ENCODE measurements at places on chromosomes 1 and 21.

- no peak for DNase-seq
Measured at GRCh38 chr1:30610917-30611316, 112.5 kb downstream of the MATN1 start.

DNA sequence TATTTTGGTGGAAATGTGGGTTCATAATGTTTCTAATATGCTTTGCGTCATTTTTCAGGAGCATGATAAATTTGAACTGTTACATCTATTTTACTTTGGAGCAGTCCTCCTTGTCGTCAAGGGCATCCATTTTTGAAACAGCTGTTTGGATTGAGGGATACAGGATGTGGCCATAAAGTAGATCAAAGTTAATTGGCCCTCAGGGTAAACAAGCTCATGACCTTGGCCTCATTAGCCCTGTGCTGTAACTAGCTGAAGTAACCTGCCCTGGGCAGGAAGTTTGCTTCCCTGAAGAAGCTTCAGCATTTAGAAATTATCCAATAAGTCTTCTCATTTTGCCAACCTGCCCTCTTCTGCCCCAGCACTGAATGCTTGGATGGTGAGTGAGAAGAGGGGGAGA lies 24.8 kb upstream of the RGL1 start:
- DNase-seq: peak; percentile 92

DNA sequence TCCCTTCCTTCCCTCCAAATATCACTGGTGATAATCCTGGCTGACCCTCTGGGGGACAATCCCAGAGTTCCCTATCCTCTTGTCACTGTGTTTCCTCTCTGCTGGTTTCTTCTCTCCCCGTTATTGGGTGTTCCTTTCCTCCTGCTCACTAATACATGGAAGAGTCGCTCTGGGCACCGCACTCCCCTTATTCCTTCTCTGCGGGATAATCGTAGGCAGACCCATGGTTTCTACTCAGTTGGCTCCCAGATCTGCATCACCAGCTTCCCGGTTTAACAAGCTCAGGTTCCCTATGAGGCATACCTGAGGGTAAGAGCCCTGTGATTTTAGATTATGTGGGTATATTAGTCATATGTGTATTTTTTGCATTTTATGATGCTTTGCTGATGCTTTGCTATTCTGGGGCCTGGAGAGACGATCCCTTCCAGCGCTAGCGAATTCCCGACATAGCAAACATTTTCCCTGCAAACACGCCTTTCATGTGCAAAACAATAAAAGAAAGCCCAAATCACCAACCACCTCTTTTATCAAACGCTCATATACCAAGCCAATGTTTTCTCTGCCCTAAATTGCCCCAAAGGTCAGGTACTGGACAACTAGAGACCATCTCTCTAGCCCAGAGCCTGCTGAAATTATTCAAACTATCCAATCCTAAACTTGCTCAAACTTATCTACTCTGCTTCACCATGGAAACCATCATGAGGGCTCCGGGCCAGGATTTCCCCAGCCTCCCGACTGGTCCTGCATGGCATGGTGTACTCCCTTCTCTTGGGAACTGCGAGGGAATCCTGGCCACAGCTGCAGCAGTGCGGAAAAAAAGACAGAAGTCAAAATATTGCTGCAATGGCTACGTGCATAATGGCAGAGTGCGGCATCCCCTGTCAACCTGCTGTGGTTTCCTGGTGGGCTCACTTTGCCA lies 84.2 kb downstream of the PCP4 start:
- DNase-seq: no peak

DNA sequence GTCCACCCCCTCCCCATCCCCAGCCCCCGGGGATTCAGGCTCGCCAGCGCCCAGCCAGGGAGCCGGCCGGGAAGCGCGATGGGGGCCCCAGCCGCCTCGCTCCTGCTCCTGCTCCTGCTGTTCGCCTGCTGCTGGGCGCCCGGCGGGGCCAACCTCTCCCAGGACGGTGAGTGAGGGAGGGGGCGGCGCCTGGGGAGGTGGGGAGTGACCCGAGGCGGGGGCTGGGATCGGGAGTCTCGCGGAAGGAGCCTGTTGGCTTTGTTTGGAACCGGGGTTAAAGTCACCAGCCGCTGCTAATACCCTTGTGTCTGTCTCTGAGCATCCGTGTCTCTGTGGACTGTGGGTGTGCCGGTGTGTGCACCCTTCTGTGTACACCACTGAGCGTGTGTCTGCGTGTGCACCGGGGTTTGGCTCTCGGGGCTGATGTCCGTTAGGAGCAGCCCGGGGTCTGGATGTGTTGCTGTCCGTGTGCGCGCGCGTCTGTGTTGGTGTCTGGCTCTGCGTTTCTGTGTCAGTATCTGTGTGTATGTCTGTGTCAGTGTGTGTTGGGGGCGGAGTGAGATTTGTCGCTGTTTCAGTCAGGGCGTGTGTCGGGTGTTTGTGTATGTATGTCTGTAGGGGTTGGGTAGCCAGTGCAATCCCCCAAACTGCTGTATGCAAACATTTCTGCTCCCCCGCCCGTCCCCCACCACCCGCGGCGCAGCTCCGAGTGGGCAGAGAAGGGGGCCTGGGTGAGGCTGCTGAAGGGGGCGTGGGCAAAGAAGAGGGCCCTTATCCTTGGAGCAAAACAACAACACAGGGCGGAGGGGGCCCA lies 480 bp downstream of the CADM3 start:
- DNase-seq: peak; percentile 28

- no peak for DNase-seq
Measured at GRCh38 chr1:38451541-38451993, 405.0 kb upstream of the POU3F1 start.

GRCh38 chr1:53077599-53077965 lies 15.6 kb downstream of the PODN start:
- no peak for DNase-seq

DNA sequence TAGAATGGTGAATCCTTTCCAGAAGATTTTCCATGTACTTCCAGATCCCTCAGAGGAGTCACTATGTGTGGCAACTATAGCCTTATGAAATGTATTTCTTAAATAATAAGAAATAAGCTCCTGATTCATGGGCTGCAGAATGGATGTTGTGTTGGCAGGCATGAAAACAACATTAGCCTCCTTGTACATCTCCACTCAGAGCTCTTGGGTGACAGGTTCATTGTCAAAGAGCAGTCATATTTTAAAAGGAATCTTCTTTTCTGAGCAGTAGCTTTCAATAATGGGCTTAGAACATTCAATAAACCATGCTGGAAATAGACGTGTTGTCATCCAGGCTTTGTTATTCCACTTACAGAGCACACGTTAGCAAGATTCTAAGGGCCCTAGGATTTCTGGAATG lies 96.6 kb downstream of the CDC7 start:
- no peak for DNase-seq

- no peak for DNase-seq
Measured at GRCh38 chr1:115227346-115228082, 110.5 kb downstream of the NGF start.

DNA sequence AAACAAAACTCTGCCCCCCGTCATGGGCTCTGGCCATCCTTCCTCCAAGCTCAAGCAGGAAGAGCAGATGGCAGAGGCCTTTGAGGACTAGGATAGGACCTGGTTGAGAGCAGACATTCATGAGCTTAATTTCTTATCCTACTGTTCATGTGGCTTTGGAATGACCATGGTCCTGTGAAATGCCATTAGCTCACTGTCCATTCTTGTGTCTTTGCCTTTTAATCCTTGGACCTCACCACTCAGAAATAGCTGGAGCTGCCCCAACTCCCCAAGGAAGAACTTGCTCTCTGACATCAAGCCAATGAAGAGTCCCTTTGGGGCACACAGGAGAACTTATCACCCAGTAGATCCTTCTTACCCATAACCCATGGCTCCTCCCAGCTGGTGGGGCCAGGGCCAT lies 11.6 kb upstream of the FAM20B start:
- DNase-seq: no peak

DNA sequence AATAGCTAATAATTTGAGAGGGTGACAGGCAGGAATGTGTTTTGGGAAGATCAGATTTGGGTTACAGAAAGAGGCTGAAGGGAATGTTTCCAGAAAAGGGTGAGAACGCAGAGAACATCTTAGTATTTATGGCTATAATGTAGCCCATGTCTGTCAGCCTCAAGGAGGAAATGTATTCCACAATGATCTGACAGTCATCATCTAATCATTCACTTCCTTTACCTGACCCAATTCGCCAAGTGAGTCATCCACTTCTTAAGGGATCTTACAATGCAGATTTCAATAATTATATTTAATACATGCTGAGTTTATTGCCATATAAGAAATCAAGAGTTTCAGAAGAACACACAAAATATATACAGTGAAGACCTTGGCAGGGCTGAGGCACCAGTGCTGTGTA lies 10.8 kb downstream of the TRIM45 start:
- DNase-seq: no peak

- DNase-seq: no peak
Measured at GRCh38 chr1:178102218-178102617, 8.3 kb downstream of the RASAL2 start.

GRCh38 chr1:151371370-151372057 lies 991 bp downstream of the SELENBP1 start:
- DNase-seq: peak; percentile 90

DNA sequence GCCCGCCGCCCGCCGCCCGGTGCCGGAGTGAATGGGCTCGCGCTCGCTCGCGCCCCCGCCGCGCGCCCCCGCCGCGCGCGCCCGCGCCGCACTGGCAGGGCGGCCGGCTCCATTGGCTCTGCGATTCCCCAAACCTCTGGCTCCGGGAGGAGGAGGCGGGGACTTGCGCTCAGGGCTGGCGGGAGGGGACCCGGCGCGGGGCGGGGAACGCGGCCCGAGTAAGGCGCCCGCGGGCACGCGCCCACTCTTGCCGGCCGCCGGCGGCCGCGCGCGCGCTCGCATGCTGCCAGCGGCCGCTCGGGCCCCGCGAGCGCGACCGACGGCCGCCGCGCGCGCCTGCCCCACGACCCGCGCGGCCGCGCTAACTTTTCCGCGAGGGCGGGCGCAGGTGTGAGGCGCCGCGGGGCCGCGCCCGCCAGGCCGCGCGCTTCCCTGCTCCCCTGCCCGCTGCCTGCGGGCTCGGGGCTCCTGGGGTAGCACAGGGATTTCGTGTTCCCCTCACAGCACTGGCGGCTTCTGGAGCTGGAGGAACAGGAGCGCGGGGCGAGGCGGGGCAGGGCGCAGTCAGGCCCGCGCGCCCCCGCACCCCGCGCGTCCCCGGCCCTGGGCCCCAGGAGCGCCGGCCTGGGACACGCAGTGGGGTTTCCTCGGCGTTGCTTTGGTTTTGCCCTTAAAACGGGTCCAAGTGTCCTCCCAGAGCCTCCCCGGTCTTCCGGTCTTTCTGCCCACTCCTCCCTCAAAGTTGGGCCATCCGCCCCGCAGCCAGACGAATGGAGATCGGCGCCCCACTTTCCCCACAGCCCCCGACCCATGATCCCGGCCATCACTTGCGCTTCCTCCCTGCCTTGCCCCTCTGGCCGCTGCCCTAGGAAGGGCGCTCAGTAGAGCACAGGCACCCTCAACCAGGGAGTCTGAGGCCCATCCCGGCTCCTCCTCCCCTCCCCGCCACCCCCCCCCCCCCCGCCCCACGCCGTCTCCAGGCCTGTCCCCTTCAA lies 101.5 kb downstream of the CASZ1 start:
- peak; percentile 91 for DNase-seq

- no peak for DNase-seq
Measured at GRCh38 chr1:31244326-31244725, 4.6 kb upstream of the NKAIN1 start.

- peak; percentile 93 for DNase-seq
Measured at GRCh38 chr21:33362044-33362555, 37.3 kb downstream of the IFNAR1 start.

Measured in NCI-H69 (cell line).